MCF 10A (cell line): ENCODE measurements at places on chromosomes 11 and 22. TPM values are rescaled to one million over a fixed set of nuclear protein-coding genes. Genes with fewer than 3 reads are reported as not detected.

- no peak for DNase-seq
- H3K4me1 ChIP-seq: no peaks in the 10 kb centered on the region
- H3K4me3 ChIP-seq: no peak overlapping the region
- no peak overlapping the region for H3K27ac ChIP-seq
- H3K36me3 ChIP-seq: no peaks in the 10 kb centered on the region
Observed at GRCh38 chr11:5339771-5340322, 3.5 kb downstream of the OR51B5 start.

- H3K27ac ChIP-seq: no peak overlapping the region
- H3K27me3 ChIP-seq: no peaks in the 10 kb centered on the region
- H3K36me3 ChIP-seq: no peaks in the 10 kb centered on the region
- H3K4me1 ChIP-seq: peaks cover 25% of the 10 kb centered on the region
- H3K4me3 ChIP-seq: peak overlapping the region; percentile 0
Observed at GRCh38 chr11:102289592-102289991, 27.7 kb upstream of the BIRC3 start.

GRCh38 chr11:132959693-132960092, 572.6 kb downstream of the OPCML start:
- no peak overlapping the region for H3K4me3 ChIP-seq
- H3K4me1 ChIP-seq: no peaks in the 10 kb centered on the region
- H3K27ac ChIP-seq: no peak overlapping the region
- no peaks in the 10 kb centered on the region for H3K27me3 ChIP-seq
- DNase-seq: no peak

DNA sequence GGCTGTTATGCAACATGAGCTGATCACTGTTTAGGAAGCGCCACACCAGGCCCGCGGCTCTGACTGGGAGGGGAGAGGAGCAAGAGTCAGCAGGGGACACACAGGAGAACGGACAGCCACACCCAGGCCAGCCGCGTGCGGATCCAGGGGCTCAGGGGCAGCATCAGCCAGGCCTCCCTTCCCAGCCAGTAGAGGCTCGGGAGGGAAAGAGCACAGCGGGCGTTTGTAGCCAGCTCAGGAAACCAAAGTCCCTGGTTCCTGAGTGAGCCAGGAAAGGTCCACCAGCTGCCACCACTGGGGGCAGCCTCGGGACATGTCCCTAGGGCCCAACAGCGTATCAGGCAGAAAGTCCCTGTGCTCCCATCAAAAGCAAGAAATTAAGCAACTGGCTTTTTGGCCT, 71.8 kb upstream of the PITPNB start:
- H3K4me1 ChIP-seq: no peaks in the 10 kb centered on the region
- peak; percentile 14 for DNase-seq
- H3K4me3 ChIP-seq: no peak overlapping the region
- no peaks in the 10 kb centered on the region for H3K27me3 ChIP-seq

DNA sequence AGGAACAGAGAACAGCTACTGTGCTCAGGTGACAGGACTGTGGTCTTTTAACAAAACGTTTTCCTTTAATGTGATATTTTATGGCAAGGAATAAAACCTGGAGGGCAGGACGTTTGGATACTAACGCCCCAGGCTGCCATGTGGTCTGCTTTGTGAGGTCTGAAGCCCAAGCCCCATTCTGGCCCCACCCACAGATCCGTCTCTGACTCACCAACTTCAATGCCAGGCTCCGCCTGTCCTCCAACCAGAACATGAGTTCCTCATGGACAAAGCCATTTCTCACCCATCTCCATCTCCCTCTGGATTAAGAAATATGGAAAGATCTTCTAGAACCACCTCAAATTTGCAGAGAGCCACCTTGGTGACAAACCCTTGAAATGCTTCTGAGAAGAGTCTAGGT, 148.8 kb downstream of the CRYBB2 start:
- H3K36me3 ChIP-seq: peaks cover 19% of the 10 kb centered on the region
- peak; percentile 69 for DNase-seq
- peaks cover 17% of the 10 kb centered on the region for H3K4me1 ChIP-seq
- H3K27me3 ChIP-seq: no peaks in the 10 kb centered on the region

DNA sequence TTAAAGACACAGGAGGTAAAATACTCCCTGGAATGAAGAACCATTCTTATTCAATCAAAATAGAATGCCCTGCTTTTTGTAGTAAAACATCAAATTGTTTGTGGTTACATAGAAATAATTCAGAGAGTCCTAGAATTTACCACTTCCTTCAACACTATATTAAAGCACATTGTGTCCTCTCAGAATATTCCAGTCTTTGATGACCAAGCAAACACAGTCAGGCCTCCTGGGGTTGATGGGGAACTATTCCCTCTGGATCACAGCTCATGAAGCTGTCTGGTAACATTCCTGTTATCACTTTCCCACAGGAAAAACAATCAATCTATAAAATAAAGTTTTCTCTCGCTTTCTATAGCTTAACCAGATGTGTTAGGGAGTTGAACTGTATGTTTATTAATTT, 389.3 kb downstream of the KCNA4 start:
- no peak overlapping the region for H3K4me3 ChIP-seq
- H3K4me1 ChIP-seq: no peaks in the 10 kb centered on the region
- H3K27me3 ChIP-seq: no peaks in the 10 kb centered on the region
- H3K27ac ChIP-seq: no peak overlapping the region

GRCh38 chr11:125075900-125076317, 12.8 kb downstream of the SLC37A2 start:
- H3K27ac ChIP-seq: peak overlapping the region; percentile 84
- no peak overlapping the region for H3K4me3 ChIP-seq
- H3K36me3 ChIP-seq: no peaks in the 10 kb centered on the region
- no peaks in the 10 kb centered on the region for H3K27me3 ChIP-seq
- DNase-seq: peak; percentile 77
- peaks cover 42% of the 10 kb centered on the region for H3K4me1 ChIP-seq

GRCh38 chr11:131756479-131757110, 386.2 kb downstream of the NTM start:
- H3K27ac ChIP-seq: no peak overlapping the region
- H3K4me1 ChIP-seq: no peaks in the 10 kb centered on the region
- H3K4me3 ChIP-seq: no peak overlapping the region

DNA sequence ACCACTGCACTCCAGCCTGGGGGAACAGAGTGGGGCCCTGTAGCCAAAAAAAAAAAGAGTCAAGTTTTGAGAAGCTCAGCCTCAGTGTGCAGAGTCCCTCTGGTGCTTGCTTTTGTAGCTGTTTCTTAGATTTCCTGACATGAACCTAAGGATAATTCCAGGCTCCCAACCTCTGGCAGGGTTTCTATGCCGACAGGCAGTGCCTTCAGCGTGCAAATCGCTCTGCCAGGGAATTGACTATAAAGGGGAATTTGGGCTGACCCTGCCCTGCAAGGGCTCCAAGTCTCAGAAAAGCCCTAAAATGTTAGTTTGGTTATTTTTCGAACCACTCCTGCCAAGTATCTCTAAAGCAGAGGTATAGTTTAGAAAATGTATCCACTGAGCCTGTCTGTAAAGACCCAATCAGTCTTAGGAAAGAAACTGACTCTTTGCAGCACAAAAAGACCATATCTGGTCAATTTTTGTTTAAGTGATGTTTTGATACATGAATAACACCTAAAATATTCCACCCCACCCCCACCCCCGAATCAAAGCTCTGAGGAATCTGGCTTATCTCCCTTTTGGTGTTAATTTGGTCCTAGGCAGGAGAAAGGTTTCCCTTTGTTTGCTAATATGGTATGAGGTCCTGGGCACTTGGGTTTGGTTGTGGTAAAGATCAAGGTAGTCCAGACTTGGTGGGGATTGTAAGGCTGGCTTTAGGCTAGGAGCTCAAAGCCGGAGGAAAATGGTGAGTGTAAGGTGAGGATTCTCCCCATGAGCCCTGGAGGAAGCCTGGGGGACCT, 49.7 kb downstream of the ANO1 start:
- no peak for DNase-seq
- no peaks in the 10 kb centered on the region for H3K36me3 ChIP-seq
- H3K4me1 ChIP-seq: no peaks in the 10 kb centered on the region
- H3K4me3 ChIP-seq: no peak overlapping the region
- H3K27me3 ChIP-seq: peaks cover 3% of the 10 kb centered on the region
- H3K27ac ChIP-seq: no peak overlapping the region

Gene UBE4A
- 41.0 and 47.7 TPM in 2 replicates for total RNA-seq

GRCh38 chr11:93821617-93822016, 28.8 kb downstream of the VSTM5 start:
- H3K36me3 ChIP-seq: no peaks in the 10 kb centered on the region
- no peak for DNase-seq
- H3K27me3 ChIP-seq: no peaks in the 10 kb centered on the region
- H3K4me3 ChIP-seq: no peak overlapping the region
- H3K27ac ChIP-seq: no peak overlapping the region
- no peaks in the 10 kb centered on the region for H3K4me1 ChIP-seq

DNA sequence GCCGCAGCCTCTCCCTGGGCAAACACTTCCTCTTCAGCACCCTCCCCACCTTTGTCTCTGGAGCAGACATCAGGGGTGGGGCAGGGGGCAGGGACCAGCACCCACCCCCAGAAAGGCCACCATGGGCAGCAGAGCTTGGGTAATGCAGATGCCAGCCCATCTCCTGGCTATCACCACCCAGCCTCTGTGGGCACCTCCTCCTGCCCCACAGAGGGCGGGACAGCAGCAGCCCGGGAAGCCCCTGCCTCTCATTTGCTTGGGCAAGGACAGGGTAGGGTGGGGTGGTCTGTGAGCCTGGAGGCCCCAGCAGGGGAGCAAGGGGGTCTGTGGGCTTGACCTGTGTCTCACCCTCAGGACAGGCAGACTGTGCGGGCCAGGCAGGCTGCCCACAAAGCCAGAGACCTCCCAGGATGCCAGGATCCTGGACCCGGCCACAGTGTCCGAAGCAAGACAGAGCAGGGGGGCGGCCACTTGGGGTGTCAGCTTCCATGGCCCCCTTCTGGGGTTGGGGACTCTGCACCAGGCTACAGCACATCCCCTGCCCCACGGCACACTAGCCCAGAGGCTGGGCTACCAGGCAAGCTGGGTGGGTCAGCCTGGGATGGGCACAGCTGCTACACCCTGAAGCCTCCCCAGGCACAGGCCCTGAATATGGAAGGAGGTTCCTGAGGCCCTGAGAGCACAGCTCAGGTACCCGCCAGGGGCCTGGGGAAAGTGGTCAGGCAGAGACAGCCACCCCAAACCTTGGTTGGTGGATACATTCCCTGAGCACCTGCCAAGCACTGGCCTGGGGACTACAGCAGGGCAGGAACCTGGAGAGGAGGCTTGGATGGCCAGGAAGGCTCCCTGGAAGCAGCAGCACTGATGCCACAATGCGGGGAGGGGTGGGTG, 4.5 kb downstream of the RNH1 start:
- DNase-seq: no peak
- H3K27me3 ChIP-seq: no peaks in the 10 kb centered on the region
- peaks cover 8% of the 10 kb centered on the region for H3K4me1 ChIP-seq

- no peak overlapping the region for H3K27ac ChIP-seq
- peaks cover 18% of the 10 kb centered on the region for H3K27me3 ChIP-seq
- H3K4me3 ChIP-seq: no peak overlapping the region
- no peak for DNase-seq
- peaks cover 41% of the 10 kb centered on the region for H3K4me1 ChIP-seq
- H3K36me3 ChIP-seq: no peaks in the 10 kb centered on the region
Observed at GRCh38 chr11:2775083-2775625, 75.4 kb upstream of the KCNQ1OT1 start.

Gene CRYBA4
- total RNA-seq: not detected in 2 replicates

GRCh38 chr11:117595440-117595839, 201.6 kb downstream of the DSCAML1 start:
- DNase-seq: peak; percentile 9
- no peaks in the 10 kb centered on the region for H3K4me1 ChIP-seq
- no peak overlapping the region for H3K27ac ChIP-seq
- H3K4me3 ChIP-seq: no peak overlapping the region
- peaks cover 57% of the 10 kb centered on the region for H3K27me3 ChIP-seq
